Central memory CD4-positive, alpha-beta T cell (primary cell): ENCODE measurements at places on chromosomes 1 and 21.

- no peak for DNase-seq
These were observed 32.0 kb downstream of the PLXNA2 start for GRCh38 chr1:208211921-208212843.

- DNase-seq = no peak
These were observed 37.6 kb downstream of the PRKCZ start for GRCh38 chr1:2087766-2088165.

DNA sequence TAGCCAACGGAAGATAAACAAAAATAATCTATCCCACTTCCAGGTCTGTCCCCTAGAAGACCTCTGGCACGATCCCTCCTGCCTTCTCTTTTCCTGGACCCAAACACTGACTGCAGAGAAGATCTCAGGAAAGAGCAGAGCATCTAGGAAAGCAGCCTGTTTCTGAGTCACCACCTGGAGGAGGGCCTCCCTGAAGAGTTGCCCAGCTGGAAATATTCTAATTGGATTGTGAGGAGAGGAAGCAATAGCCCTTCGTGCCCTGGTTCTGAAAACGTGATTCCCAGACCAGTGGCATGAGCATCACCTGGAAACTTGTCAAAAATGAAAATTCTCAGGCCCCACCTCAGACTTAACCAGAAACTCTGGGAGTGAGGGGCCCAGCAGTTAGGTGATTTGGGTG lies 411.1 kb downstream of the SETD4 start:
- no peak for DNase-seq

DNA sequence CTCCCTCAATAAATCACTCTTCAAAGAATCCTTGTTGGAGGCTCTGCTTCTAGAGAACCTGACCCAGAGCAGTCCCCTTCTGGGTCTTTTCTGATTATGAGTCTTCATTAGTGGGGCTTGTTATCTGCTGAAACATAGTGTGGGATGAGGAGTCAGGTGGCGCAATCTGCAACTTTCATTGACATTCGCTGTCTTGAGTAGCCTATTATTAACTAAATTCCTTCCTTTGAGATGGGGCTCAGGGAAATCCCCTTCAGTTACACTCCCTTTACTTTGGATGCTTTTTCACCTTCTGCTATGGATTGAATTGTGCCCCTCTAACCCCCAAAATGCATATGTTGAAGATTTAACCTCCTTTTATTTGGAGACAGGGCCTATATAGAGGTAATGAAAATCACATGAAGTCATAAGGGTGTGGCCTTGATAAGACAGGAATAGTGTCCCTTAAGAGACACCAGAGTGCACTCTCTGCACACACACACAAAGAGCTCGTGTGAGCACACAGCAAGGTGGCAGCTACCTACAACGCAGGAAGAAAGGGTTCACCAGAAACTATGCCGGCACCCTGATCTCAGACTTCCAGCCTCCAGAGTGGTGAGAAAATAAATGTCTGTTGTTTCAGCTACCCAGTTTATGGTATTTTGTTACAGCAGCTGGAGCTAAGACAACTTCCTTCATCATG lies 19.5 kb downstream of the DIO1 start:
- no peak for DNase-seq

GRCh38 chr1:157732755-157733154 lies 32.2 kb upstream of the FCRL3 start:
- DNase-seq = no peak

- DNase-seq = no peak
These were observed 369.6 kb upstream of the ADGRL4 start for GRCh38 chr1:79376106-79376505.

DNA sequence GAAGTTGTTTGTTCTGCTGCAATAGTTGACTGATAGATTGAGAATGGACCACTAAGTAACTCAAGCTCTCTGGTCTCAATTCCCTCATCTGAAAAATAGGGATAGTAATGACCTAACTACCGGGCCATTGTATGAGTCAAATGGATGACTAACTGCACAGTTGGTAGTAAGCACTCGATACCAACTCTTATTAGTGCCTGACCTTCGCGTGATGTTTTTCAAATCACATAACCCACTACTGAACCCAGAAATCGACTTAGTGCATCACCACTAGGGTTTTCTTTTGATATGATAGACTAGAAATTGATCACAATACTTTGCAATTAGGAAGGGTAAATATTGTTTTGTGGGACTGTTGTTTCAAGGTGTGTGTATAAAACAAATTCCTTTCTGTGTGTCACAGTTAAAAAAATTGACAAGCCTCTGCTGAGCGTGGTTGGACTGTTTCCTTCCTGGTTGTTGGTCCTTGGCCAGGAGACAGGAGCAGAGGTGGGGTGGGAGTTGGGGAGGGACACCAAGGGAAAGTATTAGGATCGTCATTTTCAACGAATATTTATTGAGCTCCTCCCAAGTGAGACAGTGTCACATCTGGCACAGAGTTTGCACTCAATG lies 54.0 kb upstream of the LRP8 start:
- no peak for DNase-seq

GRCh38 chr1:173414539-173415226 lies 62.5 kb upstream of the PRDX6 start:
- no peak for DNase-seq

GRCh38 chr1:228781161-228781808 lies 46.0 kb downstream of the RHOU start:
- DNase-seq = no peak

DNA sequence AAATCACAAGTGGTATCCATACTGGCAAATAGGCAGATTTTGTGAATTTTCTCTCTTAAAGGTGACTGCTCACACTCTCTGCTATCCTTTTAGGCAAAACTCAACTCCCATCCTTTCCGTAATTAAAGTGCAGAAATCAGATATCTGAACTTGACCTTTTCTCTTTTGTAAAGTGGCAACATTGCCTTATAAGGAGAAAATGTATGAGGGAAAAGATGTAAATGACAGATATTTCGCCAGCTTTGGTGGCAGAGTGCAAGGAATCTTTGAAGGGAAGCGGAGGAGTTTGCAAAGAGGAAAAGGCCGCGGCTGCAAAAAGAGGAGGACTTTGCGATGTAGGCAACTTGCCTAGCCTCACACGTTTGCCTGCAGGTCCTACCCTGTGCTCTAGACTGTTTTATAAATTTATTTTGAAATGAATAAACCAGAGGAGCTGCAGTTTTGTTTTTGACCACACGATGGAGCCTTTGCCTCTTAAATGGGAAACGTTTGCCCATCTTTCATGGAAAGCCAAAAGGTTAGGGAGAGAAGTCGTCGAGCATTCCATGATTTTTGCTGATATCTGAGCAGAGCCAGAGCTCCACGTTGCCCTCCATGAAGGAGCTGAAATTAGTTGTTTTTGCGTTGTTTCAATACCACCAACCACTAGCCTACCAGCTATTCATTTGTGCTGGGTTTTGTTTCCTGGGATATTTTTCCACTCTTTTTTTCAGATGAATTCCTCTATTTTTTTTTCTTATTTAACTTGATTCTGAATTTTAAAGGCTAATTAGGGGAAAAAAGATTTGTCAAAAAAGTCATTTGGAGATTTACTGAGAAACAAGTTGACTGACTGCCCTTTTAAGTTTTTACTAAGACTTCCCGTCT lies 242.3 kb downstream of the LMX1A start:
- no peak for DNase-seq

DNA sequence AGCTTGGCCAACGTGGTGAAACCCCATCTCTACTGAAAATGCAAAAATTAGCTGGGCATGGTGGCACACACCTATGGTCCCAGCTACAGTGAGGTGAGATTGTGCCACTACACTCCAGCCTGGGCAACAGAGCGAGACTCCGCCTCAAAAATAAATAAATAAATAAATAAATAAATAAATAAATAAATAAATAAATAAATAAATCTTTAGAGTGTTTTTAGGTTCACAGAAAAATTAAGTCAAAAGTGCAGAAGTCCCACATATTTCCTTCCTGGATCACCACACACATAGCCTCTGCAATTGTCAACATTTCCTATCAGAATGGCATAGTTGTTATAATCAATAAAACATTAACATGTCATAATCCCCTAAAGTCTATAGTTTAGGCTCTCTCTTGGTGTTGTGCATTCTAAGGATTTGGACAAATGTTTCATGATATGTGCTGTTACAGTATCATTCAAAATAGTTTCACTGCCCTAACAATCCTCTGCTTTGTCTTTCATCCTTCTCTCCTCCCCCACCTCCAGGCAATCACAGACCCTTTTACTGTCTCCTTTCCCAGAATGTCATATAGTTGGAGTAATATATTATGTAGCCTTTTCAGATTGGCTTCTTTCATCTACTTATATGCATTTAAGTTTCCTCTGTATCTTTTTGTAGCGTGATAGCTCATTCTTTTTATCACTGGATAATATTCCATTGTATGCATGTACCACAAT lies 58.3 kb downstream of the LAMC1 start:
- DNase-seq = no peak

DNA sequence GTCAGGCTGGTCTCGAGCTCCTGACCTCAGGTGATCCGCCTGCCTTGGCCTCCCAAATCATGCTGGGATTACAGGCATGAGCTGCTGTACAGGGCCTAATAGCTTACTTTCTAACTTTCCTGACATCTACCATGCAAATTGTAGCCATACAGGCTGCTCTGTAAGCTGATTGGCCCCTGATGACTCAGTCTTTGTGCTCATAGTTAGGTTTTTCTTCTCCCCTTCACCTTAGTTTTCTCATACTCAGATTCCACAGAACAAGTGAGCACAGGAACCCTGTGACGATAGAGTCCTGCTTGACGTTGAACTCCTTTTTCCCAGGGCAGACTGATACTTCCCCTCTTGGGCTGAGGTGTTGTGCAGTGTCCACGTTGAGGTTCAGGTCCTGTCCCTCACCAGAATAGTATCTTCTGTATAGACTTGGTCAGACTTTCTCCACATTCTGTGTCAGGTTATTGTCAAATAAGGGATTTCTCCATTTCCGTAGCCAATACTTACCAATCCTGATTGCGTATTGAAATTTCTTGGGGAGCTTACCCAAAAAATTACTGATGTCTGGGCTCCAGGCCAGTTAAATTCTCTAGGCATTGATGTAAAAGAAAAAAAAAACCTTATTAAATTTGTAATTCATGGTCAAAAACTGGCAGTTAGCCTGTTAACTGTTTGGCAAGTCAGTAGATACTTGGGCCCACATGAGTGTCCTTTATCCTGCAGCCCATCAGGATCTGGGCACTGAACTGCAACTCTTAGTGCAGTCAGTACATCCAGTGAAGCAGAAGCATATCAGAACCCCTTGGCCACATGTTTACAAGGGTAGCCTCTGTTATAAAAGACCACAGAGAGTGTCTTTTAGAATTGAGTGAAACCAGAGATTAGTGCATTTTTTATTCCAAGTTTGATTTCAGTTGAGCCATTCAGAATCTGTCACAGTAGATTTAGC lies 118.2 kb downstream of the DYRK1A start:
- no peak for DNase-seq

GRCh38 chr1:187033693-187034390 lies 205.1 kb downstream of the PLA2G4A start:
- no peak for DNase-seq

GRCh38 chr1:156692925-156693847 lies 12.2 kb downstream of the CRABP2 start:
- DNase-seq = no peak

GRCh38 chr1:48761986-48762385 lies 14.7 kb downstream of the BEND5 start:
- DNase-seq = no peak

DNA sequence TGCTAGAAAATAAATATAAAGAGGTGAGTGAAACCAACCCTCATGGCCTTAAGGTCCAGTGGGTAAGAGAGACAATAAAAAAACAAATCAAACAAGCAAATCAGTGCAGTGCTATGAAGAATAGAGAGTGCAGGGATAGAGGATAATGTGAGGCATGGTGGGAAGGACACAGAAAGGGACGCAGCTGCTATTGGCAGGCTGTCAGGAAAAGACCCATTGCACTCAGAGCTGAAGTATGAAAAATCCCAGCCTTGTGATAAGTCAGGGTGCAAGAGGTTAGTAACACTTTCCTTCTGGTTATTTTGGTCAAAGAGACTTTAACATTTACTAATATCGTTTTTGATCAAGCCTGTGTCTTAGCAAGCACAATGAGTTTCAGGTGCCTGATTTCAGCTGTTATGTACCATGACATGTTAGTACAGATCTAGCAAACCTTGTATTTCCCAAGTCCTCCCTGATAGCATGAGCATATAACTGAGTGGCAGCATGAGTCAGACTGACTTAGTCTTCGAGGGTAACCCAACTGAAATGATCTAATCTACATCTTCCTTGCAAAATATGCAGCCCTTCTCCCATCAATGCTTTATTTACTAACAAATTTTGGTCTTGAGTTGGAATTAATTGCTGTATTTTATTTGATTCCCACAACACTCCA lies 31.7 kb downstream of the CHML start:
- no peak for DNase-seq

GRCh38 chr1:201689647-201690046 lies 139.3 kb upstream of the IPO9 start:
- no peak for DNase-seq

DNA sequence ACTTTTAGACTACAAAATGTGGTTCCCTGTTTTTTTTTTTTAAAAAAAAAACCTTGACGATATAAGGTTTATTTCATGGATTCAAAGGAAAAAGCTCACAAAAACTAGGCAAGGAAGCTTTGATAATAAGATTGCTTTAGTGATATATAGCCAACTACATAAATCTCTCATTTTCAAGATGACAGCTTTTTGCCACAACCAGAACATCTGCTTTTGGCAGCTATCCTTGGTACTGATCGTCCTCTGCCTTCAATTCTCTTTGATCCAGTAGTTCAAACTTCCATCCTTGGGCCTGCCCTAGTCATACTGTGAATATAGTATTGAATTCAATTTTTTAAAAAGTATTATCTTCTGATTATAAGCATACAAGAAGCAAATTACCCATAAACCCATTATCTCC lies 72.9 kb upstream of the CD53 start:
- no peak for DNase-seq

GRCh38 chr1:154347961-154348360 lies 22.6 kb downstream of the ATP8B2 start:
- DNase-seq = no peak

GRCh38 chr1:159560599-159560998 lies 24.8 kb upstream of the OR10J5 start:
- no peak for DNase-seq

DNA sequence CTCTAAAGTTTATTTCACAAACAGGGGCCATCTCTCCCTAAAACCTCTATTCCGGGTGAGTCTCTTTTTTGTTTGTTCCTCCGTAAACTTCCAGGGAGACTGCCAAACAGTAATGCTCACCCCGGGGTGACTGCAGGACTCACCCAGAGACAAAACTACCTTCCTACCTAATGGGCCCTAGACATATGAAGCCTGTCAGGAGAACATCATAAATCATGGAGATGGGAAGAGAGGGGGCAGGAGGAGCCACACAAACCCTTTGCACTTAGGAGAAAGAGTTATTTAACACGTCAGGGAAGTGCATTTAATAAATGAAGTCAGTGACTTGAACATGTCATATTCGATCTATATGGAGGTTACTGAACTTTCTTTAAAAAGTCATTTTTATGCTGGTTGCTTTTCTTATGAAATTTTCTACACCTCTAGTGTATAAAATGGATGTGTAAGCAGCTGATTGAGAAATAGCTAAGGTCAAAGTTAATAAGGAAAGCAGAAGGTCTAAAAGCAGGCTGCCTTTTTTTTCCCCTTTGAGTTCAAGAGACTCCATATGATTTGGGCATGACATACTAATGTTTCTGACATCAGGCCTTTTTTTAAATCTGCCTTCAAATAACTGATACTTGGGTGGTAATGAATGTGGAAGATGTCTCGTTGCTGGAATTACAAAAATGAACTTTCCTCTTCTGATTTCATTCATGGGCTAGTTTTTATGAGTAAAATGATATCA lies 286.9 kb upstream of the USP25 start:
- no peak for DNase-seq
